ENCODE measurements at places on chromosomes 1 and 21.

DNA sequence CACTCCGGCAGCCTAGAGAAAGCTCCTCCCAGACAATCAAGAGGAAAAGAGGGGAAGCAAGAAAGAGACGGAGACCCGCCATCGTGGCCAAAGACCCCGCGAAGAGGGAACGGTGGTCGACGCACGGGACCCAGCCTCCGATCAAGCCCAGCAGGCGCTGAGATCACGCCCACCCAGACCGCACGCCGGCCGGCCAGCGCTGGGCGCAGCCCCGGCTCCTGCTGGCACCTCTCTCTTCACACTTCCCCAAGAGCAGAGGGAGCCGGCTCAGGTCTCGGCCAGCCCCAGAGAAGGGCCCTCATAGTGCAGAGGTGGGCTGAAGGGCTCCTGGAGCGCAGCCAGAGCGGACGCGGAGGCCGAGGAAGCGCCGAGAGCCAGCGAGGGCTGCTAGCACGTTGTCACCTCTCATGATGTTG lies 918.4 kb upstream of the ADAMTS5 start:
- DNase-seq: no peak

- no peak for DNase-seq
Measured at GRCh38 chr1:159993911-159994310, 37.9 kb downstream of the PIGM start.

DNA sequence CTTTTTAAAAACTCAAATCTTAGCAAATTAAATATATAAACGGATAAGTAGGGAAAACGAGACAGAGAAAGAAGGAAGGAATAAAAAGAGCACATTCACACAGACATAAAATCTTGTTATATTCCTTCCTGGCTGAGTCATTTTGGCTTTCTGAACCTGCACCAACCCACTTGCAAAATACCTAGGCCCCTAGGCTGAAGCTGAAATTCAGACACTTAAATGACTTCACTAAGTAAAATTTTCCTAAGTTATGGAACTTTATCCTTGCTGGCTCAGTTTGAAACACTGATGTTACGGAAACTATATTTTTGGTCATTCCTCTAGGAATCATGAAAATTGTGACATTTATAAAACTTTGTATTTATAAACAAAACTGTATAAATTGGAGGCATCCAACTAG lies 462.8 kb upstream of the NFIA start:
- DNase-seq: no peak

DNA sequence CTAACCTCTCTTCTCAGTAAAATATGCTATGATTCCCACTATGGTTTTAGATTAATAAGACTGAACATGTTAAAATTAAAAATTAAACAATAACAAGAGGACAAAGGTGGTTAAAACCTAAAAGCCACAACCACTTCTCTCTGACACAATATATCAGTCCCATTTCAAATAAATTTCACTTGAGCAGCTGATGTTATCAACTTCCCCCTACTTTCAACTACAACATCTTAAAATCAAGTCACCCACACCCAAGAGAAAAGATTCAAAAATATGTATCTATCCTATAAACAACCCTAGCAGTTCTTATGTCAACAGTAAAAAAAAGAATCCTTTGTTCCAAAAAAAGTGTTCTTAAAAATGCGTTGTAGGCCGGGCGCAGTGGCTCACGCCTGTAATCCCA lies 7.5 kb downstream of the PUM1 start:
- no peak for DNase-seq

- DNase-seq: no peak
Measured at GRCh38 chr21:34181431-34182039, 108.2 kb downstream of the MRPS6 start.

DNA sequence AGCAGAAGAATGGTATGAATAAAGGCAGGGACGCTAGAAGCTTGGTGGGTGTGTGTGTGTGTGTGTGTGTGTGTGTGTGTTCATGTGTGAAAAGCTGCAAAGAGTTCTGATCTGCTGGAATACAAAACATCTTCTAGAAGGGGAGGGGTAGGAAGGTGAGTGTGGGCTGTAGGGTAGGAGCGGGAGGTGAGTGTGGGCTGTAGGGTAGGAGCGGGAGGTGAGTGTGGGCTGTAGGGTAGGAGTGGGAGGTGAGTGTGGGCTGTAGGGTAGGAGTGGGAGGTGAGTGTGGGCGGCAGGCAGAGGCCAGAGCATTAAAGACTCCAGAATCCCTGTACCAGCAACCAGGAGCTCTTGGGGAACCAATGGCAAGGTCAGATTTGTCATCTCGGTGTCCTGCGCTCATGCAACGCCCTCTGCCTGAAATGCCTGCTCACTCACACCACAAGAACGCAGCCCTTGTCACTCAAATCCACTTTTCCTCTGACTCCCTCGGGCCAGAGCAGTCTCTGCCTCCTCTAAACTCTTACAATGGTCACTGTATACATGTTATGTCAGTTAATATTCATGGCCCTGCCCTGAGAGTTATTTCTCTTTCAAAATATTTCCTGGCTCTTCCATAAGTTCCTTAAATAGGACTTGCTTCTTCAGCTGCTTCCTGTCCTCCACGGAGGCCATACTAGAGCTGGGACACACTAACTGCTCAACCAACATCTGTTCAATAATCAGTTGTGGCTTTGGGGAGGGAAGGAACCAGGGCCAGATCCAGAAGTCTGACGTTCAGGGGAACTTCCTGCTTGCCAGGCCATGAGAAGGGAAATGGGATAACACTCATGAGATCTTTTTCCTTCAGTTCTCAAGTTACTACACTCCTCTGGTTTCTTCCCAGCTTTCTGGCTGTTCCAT lies 53.6 kb upstream of the ZNF644 start:
- no peak for DNase-seq

- DNase-seq: no peak
Measured at GRCh38 chr1:110697606-110698005, 22.9 kb upstream of the KCNA3 start.

DNA sequence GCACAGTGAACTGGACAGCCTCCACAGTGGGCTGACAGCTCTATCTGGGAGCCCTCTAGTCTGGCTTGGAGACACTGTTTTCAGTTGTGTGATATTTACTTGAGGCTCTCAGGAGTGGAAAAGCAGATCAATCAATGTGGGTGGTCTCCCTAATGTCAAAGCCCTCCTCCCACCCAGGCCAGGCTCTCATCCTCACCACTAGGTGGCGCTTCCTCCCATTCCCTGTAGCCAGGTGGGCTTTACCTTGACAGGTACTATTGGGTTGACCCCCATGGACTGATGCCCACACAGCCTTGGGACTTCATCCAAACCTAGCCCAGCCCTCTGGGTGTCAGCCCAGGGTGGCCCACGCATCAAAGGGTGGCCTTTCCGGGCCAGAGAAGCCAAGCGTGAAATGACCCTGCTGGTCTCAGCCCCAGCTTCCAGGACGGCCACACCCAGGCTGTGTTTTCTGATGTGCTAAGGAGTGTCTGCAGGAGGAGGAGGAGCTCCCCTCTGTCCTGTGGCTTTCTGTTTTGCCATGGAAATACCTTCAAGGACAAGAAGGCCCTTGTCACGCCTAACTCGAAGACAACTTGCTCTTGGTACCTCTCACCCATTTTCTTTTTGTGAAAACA lies 54.0 kb downstream of the CLIC6 start:
- no peak for DNase-seq

GRCh38 chr21:27421654-27422053 lies 454.8 kb upstream of the ADAMTS5 start:
- DNase-seq: no peak

- DNase-seq: no peak
Measured at GRCh38 chr1:158771950-158772866, at the start of gene OR6N1. Gene OR6N1, minus strand, starts transcription at chr1:158772195. Its CDS starts 5,513 bp downstream, at chr1:158766682.

- DNase-seq: no peak
Measured at GRCh38 chr1:186839041-186839400, 10.3 kb downstream of the PLA2G4A start.

- peak; percentile 80 for DNase-seq
Measured at GRCh38 chr21:45489722-45489982, 52.6 kb downstream of the SLC19A1 start.

- no peak for DNase-seq
Measured at GRCh38 chr1:67290236-67290635, 17.4 kb upstream of the IL12RB2 start.

DNA sequence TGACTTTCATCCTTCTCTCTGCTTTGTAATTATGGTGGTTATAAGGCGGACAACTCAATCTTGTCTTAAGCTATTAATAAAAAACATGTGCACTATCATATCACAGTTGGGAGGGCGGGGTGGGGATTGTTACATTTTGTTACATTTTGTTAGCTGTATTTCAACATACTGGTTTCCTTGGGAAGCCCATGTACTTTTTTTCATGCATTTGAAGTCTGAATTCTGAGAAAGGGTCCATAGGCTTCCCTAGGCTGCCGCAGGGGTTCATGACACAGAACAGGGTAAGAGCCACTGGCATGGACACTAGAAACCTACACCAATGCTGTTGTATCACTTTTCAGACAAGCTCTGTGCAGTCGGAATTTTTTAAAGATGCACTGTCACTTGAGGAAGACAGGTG lies 178.8 kb downstream of the ETS2 start:
- no peak for DNase-seq

DNA sequence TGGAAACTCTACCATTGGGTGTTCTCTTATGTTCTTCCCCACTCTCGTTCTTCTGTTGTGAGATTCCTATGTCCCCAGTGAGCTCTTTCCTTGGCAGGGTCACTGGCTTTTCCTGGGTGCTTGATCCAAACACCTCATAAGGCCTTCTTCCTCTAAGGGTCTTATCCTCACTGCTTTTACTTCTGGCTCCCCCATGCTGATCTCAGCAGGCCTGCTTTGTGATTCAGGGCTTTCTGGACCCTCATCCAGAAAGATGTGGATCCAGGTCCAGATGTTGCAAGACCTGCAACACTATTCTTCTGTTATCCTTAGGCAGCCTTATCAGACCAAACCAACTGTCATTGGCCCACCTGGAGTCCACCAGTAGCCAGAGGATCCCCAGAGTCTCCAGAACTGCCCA lies 11.2 kb upstream of the MYOG start:
- peak; percentile 3 for DNase-seq

DNA sequence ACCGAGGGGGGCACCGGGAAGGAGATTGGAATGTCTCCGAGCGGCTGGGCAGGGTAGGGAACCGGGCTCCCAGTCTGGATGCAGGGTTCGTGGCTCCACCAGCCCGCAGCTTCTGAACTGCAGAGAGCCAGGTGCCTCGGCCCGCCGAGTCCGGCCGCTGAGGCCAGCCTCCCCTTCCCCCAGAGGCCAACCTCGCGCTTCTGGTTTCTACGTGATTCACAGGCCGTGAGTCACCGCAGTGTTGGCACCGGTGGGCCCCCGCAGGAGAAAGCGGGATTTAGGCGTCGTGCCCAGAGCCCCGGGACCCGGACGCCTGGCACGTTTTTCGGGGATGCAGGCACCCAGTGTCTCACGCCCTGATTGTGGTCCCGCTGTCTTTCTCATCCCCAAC lies 458 bp downstream of the CRABP2 start:
- DNase-seq: peak; percentile 96

DNA sequence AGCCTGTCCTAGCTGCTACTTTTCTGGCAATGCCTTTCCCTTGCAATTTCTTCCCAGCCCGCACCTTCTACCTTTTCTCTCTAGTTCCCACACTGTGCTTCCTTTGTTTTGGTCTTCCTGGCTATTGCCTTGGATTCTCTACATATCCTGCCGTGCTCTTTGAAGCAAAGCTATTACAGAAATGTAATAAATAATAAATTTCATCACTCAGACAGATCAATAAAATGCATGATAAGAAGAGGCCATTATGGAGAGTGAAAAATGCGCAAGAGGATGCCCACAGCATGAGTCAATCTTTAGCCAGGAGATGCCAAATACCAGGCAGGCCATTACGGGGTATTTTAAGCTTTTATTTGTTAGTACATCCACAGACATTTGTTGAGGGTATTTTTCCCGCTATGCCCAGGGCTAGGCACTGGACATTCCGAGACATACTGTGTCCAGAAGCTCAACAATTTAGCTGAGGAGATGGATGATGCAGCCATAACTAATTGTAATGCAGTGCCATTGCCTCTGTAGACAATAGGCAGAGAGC lies 163.6 kb downstream of the ST6GALNAC3 start:
- DNase-seq: peak; percentile 19

- no peak for DNase-seq
Measured at GRCh38 chr1:24139841-24140425, 3.0 kb downstream of the IL22RA1 start.

GRCh38 chr1:235407419-235407818 lies 40.2 kb downstream of the TBCE start:
- DNase-seq: no peak

- no peak for DNase-seq
Measured at GRCh38 chr1:3161176-3161840, 92.3 kb downstream of the PRDM16 start.

- no peak for DNase-seq
Measured at GRCh38 chr1:84855691-84856630, 37.0 kb downstream of the LPAR3 start.

DNA sequence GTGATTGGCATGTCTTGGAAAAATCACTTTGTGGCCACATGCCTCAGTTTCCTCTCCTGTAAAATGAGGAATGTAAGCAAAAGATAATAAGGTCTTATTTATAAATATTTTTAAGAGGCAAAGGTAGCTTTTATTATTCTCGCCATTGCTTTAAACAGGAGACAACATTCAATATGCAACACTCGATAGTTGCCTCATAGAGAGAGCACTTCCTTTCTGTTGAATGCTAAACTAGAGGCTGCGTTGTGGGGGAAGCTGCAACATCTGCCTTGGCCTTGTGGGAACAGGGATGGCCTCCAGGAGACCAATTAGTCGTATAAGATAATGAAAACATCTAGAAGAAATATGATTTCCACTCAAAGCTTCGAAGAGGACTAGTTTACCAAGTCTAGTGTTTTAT lies 3.5 kb downstream of the OSCP1 start:
- DNase-seq: no peak

DNA sequence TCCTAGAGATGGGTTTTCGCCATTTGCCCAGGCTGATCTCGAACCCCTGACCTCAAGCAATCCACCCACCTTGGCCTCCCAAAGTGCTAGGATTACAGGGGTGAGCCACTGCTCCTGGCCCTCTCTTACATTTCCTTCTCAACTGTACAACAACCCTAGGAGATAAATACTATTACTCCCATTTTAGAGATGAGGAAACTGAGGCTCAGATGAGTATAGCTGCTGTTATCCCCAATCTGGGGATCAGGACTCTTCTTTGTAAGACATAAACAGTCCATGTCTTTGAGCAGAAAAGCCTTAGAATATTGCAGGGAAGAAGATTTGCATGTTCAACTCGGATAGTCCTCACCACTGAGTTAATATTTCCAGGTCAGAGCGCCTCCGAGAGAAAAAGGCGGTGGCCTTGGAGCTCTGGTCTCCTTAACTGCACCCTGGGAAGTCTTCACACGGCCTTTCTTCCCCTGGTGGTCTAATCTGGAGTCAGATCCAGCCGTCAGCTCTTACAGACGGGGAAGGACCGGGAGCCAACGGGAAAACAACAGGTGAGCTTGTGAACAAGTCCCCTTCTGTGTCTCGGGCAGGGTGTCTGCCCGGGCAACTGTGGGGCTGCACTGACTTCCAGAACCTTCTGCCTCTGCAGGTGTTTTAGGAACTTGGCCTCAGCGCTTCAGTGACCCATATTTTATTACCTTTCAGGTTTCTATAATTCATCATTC lies 5.9 kb upstream of the OLIG1 start:
- DNase-seq: no peak

- no peak for DNase-seq
Measured at GRCh38 chr1:114458237-114458777, 52.7 kb downstream of the TRIM33 start.

Data from osteoblast (primary cell).